Fibroblast of skin of right quadriceps (primary cell): ENCODE measurements at places on chromosomes 13 and 19.

DNA sequence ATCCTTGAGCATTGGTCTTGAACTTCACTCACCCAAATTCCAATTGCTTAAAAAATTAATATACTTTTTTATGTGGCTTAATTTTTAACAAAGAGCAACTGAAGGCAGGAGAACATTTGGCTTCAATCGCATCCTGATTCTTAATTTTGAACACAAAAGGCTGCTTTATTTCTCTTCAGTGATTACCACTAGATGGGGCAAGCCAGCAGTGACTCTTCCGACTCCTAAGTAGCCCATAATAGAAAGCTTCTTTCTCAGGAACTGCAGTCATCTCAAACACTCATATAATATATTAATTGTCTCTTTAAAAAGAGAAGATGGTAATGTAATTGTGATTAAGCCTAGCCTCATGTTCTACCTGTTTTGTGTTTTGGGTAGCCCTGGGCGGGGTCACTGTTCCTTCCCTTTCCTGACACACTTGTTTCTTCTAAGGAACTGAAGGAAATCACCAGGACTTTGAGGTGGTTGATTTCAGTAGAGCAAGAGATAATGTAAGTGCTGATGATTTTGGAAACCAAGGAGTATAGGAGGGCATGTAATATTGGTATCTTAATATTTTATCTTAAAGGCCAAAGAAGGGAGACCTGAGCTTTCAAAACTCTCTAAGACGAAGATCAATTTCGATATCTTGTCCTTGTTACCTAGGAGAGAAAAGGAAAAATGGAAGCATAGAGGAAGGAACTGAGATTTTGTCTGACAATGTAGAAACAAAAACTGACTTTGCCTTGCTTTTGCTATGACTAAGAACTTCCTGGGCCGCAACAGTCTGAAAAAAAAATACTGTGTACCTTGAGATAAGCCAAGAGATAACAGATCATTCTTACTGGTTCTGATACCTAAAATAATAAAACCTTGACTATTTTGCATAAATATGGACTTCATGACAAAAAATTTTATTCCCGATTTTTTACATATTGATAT is 73.1 kb downstream of the TNFSF13B start:
- DNase-seq: peak; percentile 14

DNA sequence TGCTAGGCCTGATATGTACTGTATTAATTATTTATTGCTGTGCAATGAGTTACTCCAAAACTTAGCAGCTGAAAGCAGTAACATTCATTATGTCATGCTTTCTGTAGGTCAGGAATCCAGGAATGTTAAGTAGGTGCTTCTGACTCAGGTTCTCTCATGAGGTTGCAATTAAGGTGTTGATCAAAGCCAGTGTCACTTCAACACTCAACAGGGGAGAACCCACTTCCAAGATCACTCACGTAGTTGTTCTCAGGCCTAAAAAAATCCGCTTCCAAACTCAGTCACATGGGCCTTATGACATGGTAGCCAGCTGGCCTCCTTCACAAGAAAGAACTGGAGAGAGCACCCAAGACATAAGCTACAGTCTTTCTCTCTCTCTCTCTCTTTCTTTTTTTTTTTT is 211.1 kb upstream of the NBEA start:
- no peak for DNase-seq

- no peak for DNase-seq
Measured at GRCh38 chr19:6773323-6773931, 919 bp downstream of the VAV1 start.

GRCh38 chr19:13764101-13764807 is at the start of gene MRI1:
Gene MRI1, plus strand, starts transcription at chr19:13764522. Its CDS starts 67 bp downstream, at chr19:13764589.
- peak; percentile 57 for DNase-seq

- no peak for DNase-seq
Measured at GRCh38 chr19:14772467-14772866, 5.9 kb downstream of the ADGRE2 start.

GRCh38 chr19:17687141-17687856 is 855 bp downstream of the UNC13A start:
- no peak for DNase-seq

- no peak for DNase-seq
Measured at GRCh38 chr19:6384381-6384780, 8.6 kb downstream of the GTF2F1 start.

DNA sequence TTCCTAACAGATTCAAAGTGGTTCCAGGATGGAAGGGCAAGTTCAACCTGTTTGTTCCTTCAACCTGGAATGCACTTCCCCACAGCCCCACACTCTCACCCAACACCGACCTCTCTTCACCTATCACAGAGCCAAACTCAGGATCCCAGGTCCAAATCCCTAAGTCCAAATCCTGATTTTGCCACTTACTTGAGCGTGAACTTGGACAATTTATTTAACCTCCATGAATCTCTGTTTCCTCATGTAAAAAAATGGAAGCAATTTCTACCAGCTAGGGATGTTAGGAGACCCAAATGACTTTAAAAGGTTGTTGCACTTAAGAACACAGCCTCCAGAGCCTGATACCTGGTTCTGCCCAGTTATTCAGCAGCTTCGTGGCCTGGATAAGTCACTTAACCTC is 5.4 kb upstream of the IGSF23 start:
- DNase-seq: no peak

- DNase-seq: peak; percentile 72
Measured at GRCh38 chr13:27826379-27827353, 34.4 kb downstream of the GSX1 start.

DNA sequence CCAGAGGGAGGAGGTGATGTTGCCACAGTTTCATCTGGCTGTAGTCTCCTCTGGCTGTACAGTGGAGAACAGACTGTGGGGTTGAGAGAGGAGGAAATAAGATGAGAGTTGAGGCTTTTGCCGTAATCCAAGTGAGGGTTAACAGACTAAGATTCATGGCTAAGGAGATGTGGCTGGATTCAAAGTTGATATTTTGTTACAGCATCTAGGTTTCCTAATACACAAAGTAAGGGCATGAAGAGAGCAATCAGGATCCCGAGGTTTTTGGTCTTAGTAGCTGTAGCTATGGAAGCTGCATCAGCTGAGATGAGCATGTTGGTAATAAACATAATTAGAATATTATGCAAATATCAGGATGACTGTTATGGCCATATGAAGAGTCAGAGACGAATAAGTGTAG is 1.4 kb downstream of the ZNF776 start:
- no peak for DNase-seq

DNA sequence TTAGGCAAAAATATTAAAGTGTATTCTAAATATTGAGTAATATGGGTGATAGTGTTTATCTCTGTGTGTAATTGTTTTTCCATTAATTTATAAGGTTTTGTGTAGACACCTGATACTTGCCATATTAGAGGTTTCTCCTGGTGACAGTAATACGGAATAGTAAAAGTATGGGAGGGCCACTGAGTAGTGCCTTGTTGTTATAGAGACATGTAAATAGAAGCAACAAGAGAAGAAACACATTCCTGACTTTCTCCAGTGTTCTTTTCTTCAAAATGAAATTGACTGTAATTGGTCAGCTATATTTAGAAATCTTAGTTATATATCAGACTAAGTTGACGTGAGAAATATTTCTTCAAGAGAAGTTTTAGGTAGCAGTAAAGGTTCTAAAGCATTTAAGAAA is 18.5 kb downstream of the RNASEH2B start:
- DNase-seq: no peak

DNA sequence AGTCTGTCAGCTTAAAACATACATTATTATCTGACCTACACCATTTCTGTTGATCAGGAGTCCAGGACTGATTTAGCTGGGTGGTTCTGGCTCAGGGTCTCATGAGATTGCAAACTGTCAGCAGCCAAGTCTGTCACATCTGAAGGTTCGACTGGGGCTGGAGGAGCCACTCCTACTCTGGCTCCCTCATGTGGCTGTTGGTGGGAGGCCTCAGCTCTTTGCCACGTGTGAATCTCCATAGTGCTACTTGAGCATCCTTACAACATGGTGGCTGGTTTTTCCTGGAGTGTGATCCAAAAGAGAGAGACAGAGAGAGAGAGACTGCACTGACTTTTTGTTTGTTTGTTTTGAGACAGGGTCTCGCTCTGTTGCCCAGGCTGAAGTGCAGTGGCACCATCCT is 63.6 kb upstream of the NFIC start:
- DNase-seq: no peak

DNA sequence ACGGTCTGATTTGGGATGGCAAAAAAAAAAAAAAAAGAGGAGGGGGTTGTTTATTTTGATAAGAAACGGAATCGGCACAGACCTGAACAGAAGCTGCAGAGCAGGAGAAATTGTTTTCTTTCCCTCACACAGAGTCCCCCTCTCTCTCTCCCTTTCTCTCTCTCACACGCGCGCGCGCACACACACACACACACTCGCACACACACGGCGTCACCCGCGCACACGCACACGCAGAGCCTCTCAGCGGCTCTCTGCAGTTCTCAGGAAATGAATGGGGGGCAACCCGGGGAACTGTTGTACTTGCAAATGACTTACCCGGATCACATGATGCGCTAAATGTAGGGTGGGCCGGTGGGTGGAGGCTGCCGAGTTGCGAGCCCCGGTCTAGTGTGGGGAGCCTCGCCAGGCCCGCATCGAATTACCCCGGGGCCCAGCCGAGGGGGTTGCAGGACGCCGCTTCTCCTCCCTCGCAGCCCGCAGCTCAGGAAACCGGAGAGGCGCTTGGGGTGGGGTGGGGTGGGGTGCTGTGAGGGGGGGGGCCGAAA is 475 bp downstream of the KLF12 start:
- peak; percentile 95 for DNase-seq

DNA sequence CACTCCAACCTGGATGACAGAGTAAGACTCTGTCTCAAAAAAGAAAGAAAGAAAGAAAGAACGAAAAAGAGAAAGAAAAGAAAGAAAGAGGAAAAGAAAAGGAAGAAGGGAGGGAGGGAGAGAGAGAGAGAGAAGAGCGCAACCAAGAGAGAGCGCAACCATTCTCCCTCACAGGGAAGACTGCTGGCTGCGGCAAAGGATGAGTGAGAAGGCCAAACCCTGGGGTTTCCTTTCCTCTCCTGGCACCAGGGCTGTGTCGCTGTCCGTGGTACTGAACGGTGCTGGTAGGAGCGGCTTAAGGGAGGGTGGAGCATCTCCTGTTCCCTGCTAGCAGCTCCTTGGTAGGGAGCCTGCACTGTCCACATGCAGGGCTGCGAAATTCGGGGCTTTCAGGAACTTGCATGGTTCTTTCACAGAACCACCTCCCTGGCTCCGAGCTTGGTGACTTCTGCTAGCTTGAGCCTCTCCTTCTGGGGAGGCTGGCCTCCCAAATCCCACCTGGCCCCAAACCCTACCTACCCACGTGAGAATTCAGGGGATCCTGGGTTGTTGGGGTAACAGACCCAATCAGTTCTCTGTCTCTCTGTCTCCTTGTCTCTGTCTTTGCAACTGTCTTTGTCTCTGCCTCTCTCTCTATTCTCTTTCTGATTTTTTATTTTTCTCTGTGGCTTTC is 51.1 kb upstream of the ZNRF4 start:
- DNase-seq: peak; percentile 84

GRCh38 chr13:72458701-72459100 is 268.7 kb downstream of the MZT1 start:
- DNase-seq: peak; percentile 7

DNA sequence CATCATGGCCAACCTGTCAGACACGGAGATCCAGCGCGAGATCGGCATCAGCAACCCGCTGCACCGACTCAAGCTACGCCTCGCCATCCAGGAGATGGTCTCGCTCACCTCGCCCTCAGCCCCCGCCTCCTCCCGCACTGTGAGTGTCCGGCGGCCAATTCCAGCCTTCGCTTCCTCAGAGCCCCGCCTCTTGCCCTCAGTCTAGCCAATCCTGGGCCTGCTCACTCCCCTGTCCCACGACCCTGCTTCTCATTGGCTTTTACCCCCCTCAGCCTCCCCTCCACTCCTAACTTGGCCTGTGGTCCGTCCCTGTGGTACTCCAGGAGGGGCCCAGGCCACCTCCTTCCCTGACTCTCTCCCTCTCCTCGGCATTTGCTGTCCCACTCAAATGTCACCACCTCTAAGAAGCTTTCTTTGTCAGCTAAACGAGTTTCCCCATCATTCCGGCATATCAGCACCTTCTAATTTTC is 12.3 kb downstream of the HRC start:
- peak; percentile 90 for DNase-seq

DNA sequence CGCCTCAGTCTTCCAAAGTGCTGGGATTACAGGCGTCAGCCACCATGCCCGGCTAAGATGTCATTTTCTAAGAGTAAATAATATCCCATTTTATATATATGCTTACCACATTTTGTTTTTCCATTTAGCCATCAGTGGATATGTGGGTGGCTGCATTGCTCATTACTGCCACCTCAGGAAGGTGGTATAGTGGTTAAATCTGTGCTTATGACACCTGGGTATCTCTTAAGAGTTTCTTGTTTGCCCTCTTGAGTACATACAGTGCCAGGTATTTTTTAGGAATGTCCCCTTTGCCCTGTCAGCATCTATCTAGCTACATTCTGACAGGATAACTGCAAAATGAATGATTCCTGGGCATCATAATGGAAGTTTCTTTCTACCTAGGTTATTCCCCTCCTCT is 14.6 kb downstream of the ZNF69 start:
- DNase-seq: no peak

DNA sequence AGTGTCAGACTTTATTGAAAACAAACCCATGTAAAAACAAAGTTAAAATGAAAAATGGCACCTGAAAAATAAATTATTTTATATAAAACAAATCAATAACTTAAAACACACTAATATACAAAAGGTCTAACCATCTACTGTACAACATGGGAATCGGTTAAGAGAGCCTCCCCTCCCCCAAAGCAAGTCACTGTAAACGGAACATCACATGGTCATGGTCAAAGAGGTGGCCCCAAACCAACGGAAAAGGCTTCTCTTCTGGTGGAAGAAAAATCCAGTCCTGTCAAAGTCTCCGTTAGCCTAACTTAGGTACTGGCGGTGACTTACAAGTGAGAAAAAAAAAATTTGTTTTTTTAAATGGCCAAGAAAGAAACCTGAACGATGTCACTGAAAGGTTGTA is 15.7 kb upstream of the TIMM44 start:
- DNase-seq: no peak

DNA sequence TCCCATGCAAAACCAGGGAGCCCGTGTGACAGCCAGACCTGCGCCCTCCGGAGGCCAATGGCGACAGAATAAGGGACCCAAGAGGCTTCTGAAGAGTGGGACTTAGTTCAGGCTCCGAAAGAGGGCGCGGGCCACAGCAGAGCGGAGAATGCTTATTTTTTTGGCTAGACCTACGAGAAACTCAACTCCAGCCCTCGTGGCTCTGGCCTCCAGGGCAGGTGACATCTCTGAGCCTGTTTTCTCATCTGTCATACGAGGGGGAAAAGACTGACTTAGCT is 23.0 kb downstream of the DPP9 start:
- DNase-seq: no peak

- peak; percentile 70 for DNase-seq
Measured at GRCh38 chr13:106033659-106034058, 501.8 kb downstream of the EFNB2 start.

- DNase-seq: no peak
Measured at GRCh38 chr19:55066107-55066709, 3.3 kb upstream of the RDH13 start.
